ENCODE measurements at places on chromosomes 16 and 17.

- no peak for DNase-seq
Measured at GRCh38 chr17:349666-350065, 2.9 kb downstream of the RPH3AL start.

DNA sequence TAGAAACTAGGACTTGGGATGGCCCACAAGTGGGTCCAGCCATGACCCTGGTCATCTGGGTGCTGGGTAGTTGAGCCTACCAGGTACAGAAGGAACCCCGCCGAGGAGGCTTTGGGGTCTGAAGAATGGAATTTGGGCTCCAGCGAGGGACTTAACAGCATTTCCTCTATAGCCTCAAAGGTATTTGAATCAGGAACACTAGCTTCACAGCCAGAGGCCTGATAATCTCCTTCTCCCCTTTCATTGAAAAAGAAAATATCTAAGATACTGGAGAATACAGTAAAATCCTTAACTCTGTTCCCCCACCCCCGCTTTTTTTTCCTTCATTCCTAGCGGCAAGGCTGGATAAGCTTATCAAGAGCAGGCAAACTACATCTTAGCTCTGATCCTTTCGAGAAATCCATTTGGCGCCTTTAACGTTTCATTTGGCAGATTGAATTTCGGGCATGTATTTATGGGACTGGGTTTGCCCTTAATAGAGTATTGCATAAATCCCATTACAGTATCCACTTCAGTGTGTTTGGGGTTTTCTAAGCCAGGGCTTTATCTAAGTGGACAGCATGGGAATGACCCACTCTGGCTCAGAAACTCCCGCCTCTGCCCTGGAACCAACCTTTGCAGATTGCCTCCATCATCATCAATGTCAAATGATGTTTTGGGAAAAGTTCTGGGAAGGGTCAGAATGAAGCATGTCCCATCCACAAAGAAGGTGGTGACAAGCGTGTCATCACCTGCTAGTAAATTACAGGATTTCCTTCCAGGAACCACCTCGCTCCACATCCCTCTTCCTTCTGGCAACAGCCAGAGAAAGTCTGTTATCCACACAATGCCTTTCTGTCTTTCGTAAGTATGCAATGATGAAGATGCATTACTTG lies 36.9 kb downstream of the XYLT1 start:
- DNase-seq: peak; percentile 58

DNA sequence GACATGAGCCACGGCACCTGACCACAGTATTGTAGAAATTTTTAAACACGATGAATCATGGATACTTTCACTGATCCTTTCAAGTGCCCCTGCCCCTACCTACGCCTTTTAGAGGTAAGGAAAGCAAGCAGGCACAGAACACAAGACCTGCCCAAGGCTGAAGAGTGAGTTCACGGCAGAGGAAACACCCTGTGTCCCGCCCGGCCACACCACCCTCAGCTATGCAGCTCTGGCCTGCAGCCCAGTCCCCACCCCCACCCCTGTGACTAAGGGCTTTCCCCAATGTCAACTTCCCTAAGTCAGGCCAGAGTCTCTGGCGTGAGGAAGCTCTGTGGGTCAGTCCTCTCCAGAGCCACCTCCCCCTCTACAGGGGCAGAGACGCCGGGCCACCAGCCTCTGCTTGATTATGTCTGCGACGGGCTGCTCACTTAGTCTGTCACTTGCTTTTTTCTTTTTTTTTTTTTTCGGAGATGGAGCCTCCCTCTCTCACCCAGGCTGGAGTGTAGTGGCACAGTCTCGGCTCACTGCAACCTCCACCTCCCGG lies 8.4 kb downstream of the SLC16A5 start:
- DNase-seq: peak; percentile 57

DNA sequence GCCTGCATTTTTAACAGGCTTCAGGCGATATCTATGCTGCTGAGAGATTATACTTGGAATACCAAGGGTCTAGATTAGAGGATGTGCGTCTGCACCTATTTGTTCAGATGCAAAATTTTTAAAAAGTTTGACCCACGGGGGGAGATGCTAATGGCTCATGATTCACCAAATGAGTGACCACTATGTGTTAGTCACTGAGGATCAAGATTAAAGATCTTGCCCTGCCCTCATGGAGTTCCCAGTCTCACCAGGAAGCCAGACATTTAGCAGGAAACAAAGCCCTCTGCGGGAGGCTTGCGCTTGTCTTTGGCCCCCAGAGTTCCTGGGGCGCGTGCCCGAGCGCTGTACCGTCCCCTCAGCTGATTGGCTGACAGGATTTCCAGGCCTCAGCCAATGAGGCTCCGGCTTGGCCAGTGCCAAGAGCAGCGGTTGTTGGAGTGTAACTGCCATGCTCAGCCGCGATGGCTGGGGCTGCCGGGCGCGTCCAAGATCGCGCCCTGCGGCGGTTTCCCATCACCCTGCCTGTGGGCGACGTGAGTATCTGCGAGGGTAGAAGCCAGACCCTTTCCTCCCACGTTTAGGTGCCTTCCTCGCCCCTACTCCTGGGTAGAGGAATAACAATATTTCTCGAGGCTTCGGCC lies 4.5 kb upstream of the DDX19B start:
- peak; percentile 35 for DNase-seq

DNA sequence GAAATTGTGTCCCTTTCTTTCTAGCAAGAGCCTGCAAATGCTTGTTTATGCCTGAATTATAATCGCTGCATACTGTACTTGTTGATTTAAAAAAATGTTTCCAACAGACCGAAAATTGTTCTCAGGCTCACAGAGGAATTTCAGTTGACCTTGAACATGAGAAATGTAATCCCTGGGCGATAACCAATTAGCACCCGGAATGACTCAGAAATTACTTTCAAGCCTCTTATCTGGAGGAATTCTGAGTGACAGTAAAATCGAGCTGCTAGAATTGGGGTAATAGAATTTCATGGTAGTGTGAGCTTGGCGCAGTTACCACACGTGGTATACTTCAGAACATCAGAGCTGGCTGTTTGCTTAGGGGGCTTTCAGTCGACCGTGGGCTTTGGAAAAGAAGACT lies 139.1 kb upstream of the CACNG3 start:
- no peak for DNase-seq

DNA sequence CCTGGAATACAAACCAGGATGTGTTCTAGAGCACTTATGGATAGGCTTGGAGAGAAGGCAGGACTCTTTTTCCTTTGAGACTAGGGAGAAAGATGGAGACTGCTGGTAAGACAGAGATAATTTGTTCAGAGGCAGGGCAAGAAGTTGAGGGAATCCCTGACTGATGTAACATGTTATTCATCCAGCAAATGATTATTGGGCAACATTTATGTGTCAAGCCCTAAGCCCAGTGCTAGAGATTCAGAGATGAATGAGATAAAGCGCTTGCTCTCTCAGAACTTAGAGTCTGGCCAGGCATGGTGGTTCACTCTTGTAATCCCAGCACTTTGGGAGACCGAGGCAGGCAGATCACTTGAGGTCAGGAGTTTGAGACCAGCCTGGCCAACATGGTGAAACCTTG lies 47.8 kb upstream of the NUFIP2 start:
- no peak for DNase-seq

GRCh38 chr16:89324056-89325010 lies 106.8 kb downstream of the ZNF778 start:
- no peak for DNase-seq

GRCh38 chr17:40474419-40475002 lies 26.9 kb downstream of the TNS4 start:
- DNase-seq: no peak

All from GM23338 (cell line).